ENCODE measurements at places on chromosomes 11 and 22.

DNA sequence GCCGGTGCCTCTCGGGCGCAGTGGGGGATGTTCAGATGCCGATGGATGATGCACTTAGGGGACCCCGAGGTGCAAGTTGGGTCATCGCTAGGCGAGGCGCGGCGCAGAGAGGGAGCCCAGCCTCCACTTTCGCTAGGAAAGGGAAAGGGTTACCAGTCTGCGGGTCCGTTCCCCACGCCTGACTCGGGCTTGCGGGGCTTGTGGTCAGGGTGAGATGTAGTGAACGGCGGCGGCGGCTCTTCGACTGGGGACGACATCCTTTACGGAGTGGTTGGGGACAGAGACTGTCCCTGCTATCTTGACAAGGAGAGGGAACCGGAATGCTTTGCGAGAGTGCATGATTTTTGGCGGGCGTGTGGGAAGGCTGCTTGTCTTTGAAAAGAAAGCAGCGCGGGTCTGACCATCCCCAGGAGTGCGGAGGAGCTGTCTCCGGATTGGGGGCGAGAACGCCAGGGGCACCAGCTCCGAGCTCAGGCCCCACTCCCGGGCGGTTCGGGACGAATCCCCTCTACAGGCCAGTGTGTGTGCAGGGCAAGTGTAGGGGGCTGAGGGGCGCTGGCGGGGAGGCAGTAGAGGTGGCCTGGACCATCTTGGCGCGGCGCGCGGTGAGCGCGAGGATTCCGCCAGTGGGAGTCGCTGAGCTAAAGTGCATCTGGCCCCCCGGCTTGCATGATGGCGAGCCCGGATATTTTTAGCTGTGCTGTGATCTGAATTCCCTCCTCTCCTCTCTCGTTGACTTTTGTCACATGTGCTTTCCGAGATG lies 1.1 kb downstream of the FAT3 start:
- peak overlapping the region; percentile 74 for H3K27ac ChIP-seq
- peaks cover 24% of the 10 kb centered on the region for H3K4me1 ChIP-seq
- DNase-seq = no peak
- no peaks in the 10 kb centered on the region for H3K27me3 ChIP-seq

- H3K36me3 ChIP-seq = no peaks in the 10 kb centered on the region
- no peak overlapping the region for H3K27ac ChIP-seq
- H3K27me3 ChIP-seq = peaks cover 3% of the 10 kb centered on the region
- H3K4me3 ChIP-seq = no peak overlapping the region
- H3K4me1 ChIP-seq = no peaks in the 10 kb centered on the region
These were observed 2.5 kb downstream of the KCNJ4 start for GRCh38 chr22:38452373-38453065.

- H3K4me1 ChIP-seq = no peaks in the 10 kb centered on the region
- DNase-seq = no peak
- H3K27ac ChIP-seq = no peak overlapping the region
- peaks cover 1% of the 10 kb centered on the region for H3K27me3 ChIP-seq
- no peaks in the 10 kb centered on the region for H3K36me3 ChIP-seq
These were observed 5.6 kb upstream of the MIAT start for GRCh38 chr22:26651815-26652214.

- no peak for DNase-seq
- H3K4me3 ChIP-seq = peak overlapping the region; percentile 72
- peaks cover 42% of the 10 kb centered on the region for H3K4me1 ChIP-seq
- peak overlapping the region; percentile 83 for H3K27ac ChIP-seq
These were observed 335 bp downstream of the TMEM138 start for GRCh38 chr11:61362542-61362875.

DNA sequence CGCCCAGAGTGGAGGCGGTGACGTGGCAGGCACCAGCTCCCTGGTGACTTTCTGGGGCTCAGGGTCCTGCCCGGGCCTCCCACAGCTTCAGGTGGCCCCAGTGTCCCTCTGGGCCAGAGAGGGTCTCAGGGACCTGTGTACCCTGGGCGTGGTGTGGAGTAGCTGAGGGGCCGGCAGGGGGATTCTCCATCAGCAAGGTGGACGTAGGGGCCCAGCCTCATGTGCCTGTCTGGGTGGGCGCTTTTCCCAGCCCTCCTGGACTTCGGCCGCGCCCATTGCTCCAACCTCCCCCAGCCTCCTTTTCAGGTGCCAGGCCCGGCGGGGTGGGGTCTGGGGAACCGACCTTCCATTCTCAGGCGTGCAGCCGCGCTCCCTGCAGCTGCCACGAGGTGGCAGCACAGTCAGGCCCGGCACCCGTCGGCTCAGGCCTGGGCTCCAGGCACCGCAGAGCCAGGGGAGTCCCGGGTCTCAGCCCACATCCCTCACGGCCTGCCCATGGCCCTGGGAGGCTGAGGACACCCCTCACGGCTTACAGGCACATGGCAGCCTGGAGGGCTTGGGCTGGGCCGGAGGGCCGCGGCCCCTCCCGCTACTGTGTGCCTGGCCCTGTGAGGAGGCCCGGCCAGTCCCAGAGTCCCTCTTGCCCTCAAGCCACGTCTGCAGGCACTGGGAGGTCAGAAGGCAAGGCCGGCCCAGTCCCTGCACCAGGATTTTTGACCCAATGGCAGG lies 19.9 kb upstream of the MUC5B start:
- no peak for DNase-seq
- H3K27ac ChIP-seq = no peak overlapping the region
- H3K27me3 ChIP-seq = no peaks in the 10 kb centered on the region

- no peaks in the 10 kb centered on the region for H3K27me3 ChIP-seq
- no peak for DNase-seq
- no peak overlapping the region for H3K4me3 ChIP-seq
- no peak overlapping the region for H3K27ac ChIP-seq
- no peaks in the 10 kb centered on the region for H3K4me1 ChIP-seq
These were observed 35.4 kb downstream of the PAK1 start for GRCh38 chr11:77438487-77438886.

DNA sequence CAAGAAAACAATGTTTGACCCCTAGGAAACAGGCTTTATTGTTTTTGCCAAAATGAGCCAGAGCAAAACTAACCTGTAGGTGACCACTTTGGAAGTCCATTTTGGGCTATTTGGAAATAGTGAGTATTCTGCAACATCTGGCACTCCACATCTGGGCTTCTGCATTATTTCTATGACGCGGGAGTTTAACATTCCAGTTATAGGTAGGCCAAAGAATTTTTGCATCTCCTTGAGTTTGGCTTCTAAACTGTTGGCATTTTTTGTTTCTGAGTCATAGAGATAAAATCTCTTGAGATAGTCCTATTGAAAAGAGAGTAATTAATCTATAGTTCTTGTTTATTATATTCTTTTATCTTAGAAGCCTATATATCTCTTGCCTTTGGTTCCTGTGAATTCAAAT lies 2.9 kb downstream of the MMP7 start:
- H3K36me3 ChIP-seq = no peaks in the 10 kb centered on the region
- DNase-seq = no peak
- no peaks in the 10 kb centered on the region for H3K4me1 ChIP-seq
- no peak overlapping the region for H3K4me3 ChIP-seq
- H3K27ac ChIP-seq = no peak overlapping the region
- H3K27me3 ChIP-seq = no peaks in the 10 kb centered on the region

DNA sequence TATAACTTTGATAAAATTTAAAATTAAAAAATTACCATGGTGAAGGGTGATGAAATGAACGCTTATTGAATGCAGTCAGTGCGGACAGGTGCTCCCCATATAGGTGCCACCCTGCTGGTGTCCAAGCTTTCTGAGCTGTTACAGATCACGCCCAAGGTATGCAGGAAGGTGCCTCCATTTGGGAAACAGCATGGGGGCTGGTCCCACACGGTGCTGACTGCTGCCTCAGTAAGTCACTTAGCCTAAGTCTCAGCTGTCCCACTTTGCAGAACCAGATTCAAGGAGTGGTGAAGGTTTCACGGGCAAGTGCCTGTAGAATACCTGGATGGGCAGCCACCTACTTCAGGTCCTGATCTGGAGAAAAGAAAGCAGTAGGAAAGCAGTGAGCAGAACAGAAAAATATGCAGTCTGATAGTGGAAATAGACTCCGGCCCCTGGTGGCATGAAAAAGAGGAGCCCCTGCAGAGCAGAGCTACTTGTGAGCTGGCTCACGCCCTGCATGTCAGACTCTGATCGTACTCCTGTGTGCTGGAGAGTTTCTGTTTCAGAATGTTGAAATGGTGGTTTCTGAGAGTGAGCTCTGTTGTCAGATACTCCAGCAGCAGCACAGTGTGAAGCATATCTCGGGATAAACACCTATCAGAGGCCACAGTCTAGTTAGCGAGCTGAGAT lies 33.2 kb downstream of the ADORA2A start:
- H3K27me3 ChIP-seq = no peaks in the 10 kb centered on the region
- no peaks in the 10 kb centered on the region for H3K36me3 ChIP-seq
- H3K27ac ChIP-seq = no peak overlapping the region
- H3K4me1 ChIP-seq = no peaks in the 10 kb centered on the region
- no peak overlapping the region for H3K4me3 ChIP-seq

DNA sequence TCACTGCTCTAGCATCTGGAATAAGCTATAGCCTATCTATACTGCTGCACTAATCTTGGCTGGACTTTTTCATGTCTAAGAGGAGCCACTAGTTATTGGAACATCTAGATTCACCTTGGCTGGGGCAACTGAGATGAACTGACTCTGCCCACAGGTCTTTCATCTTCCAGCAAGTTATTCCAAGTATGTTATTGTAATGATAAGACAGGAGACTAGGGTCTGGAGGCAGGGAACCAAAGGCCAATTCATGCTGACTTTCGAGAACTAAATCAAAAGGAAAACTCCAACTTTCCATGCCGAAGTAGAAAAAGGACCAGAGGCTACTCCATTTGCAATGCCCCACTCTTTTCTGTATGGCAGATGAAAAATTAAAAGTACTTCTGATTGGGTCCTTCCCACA lies 1243.0 kb upstream of the RAG2 start:
- H3K27me3 ChIP-seq = no peaks in the 10 kb centered on the region
- H3K4me3 ChIP-seq = no peak overlapping the region
- no peaks in the 10 kb centered on the region for H3K36me3 ChIP-seq
- H3K4me1 ChIP-seq = no peaks in the 10 kb centered on the region
- H3K27ac ChIP-seq = no peak overlapping the region

DNA sequence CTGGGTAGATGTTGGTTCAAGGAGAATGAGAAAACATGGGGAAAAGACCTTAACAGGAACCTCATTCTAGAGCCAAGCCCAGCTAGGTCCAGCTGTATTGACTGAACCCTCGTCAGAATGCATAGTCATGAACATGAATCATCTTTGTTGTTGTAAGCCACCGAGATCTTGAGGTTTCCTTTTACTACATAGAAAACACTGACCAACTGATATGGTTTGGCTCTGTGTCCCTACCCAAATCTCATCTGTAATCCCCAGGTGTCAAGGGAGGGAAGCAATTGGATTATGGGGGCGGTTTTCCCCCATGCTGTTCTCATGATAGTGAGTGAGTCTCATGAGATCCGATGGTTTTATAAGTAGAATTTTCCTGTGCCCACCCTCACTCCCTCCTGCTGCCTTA lies 19.4 kb upstream of the PHOX2A start:
- H3K27me3 ChIP-seq = no peaks in the 10 kb centered on the region
- H3K36me3 ChIP-seq = no peaks in the 10 kb centered on the region
- H3K27ac ChIP-seq = no peak overlapping the region

DNA sequence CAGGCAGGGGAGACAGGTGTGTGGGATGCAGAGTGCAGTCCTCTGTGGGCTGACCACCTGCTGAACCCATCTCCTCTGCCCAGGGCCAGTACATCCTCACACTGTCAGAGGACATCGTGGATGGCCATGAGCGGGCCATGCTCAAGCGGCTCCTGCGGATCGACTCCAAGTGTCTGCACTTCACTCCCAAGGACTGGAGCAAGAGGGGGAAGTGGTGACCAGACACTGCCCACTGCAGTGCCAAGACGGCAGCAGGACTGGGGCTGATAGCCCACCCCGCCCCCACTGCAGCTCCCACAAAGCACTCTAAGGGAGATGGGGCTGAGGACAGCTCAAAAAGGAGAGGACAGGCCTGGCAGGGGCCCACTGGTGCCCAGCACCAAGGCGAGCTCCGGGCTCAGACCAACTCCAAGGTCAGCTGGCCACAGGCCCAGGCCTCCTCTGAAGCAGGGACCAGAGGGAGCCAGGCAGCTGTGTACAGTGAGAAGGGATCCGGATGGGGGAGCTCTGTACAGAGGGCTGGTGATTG lies 1.6 kb downstream of the RNASEH2C start:
- H3K27ac ChIP-seq = peak overlapping the region; percentile 93
- peak overlapping the region; percentile 68 for H3K4me3 ChIP-seq
- H3K4me1 ChIP-seq = peaks cover 25% of the 10 kb centered on the region
- no peak for DNase-seq
- H3K27me3 ChIP-seq = no peaks in the 10 kb centered on the region

- DNase-seq = no peak
- no peak overlapping the region for H3K4me3 ChIP-seq
- H3K36me3 ChIP-seq = no peaks in the 10 kb centered on the region
- H3K4me1 ChIP-seq = peaks cover 30% of the 10 kb centered on the region
- no peak overlapping the region for H3K27ac ChIP-seq
These were observed 2.5 kb upstream of the ZDHHC8 start for GRCh38 chr22:20128902-20129746.

GRCh38 chr22:50270666-50271394 lies 650 bp upstream of the MAPK11 start:
- H3K4me1 ChIP-seq = peaks cover 62% of the 10 kb centered on the region
- DNase-seq = no peak
- H3K27ac ChIP-seq = peak overlapping the region; percentile 30
- no peaks in the 10 kb centered on the region for H3K27me3 ChIP-seq

Measured in vagina (tissue), 2 donors.